ENCODE measurements at places on chromosomes 5 and 9. TPM values are rescaled to one million over a fixed set of nuclear protein-coding genes. Genes with fewer than 3 reads are reported as not detected.

DNA sequence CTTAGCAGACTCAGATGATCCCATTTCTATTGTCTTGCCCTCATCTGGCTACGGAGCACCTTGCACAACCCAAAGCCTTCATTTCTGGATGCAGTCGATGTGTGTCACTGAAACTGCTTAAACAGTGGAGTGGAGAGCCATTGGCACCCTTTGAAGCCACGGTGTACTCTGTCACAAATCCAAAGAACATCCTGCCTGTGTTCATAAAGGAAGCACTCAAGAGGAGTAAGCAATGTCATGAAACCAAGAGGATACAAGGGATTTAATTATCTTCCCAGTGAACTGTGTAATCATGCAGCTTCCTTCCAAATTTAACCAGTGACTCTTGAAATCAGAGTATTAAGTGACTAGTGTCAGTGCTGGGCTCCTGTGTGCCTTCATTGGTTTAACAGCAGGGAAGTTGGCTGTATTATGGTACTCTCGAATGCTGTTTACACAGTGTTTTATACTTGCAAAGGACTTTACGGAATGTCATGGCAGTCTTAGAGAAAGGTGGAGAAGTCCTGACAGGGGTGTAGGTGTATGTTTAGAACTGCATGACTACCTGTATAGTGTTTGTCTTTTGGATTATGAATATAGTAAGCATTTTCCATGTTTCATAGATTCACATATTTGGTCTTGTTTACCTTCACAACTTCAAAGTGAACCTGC lies 41.9 kb downstream of the CD180 start:
- H3K4me3 ChIP-seq: no peak overlapping the region
- peaks cover under 1% of the 10 kb centered on the region for H3K4me1 ChIP-seq
- H3K27ac ChIP-seq: no peak overlapping the region

DNA sequence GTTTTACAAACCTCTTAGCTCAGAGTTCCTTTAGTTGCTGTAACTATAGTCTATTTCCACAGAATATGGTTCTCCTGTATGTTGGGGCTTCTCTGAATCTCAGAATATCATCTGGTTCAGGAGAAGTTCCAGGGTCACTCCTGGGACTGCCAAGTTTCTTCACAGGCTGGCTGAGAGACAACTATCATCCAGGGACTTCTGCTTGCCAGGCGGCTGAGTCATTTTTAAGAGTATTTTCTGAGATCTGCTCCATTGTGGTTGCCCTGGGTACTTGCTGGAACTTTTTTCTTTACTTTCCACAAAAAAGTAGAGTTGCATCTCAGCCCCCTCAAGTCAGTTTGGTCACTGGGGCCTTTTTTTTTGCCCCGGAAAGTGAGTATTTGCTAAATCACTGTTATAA lies 566.5 kb downstream of the LRRC70 start:
- no peak for DNase-seq
- no peaks in the 10 kb centered on the region for H3K36me3 ChIP-seq
- H3K4me3 ChIP-seq: no peak overlapping the region
- no peaks in the 10 kb centered on the region for H3K4me1 ChIP-seq
- H3K27me3 ChIP-seq: no peaks in the 10 kb centered on the region
- H3K27ac ChIP-seq: no peak overlapping the region

DNA sequence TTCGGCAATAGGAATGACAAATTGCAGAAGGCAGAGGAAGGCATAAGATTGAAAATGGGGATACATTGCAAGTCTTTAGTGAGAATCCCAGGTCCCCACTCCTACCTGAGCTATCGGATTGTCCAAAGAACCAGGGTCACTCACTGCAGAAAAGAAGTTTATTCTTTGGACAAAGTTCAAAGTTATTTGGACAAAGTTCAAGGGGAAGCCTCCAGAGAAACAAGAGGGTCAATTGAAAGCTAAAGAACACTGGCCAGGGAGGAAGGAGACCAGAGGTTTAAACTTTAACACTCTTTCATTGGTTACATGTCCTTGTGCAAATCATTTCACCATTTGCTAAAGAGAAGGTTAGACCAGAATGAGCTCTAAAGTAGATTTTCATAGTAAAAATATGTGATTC lies 5.2 kb upstream of the UHRF2 start:
- no peaks in the 10 kb centered on the region for H3K27me3 ChIP-seq
- H3K27ac ChIP-seq: no peak overlapping the region
- no peak overlapping the region for H3K4me3 ChIP-seq
- no peaks in the 10 kb centered on the region for H3K4me1 ChIP-seq
- no peak for DNase-seq
- no peaks in the 10 kb centered on the region for H3K36me3 ChIP-seq

GRCh38 chr5:137761566-137761965 lies 7.4 kb upstream of the HNRNPA0 start:
- H3K27me3 ChIP-seq: no peaks in the 10 kb centered on the region
- no peak overlapping the region for H3K4me3 ChIP-seq
- H3K27ac ChIP-seq: no peak overlapping the region
- no peaks in the 10 kb centered on the region for H3K36me3 ChIP-seq
- H3K4me1 ChIP-seq: peaks cover 27% of the 10 kb centered on the region

GRCh38 chr9:36744678-36745077 lies 172.0 kb downstream of the MELK start:
- H3K27ac ChIP-seq: no peak overlapping the region
- H3K4me3 ChIP-seq: no peak overlapping the region
- no peaks in the 10 kb centered on the region for H3K4me1 ChIP-seq
- H3K36me3 ChIP-seq: peaks cover 4% of the 10 kb centered on the region
- no peak for DNase-seq
- H3K27me3 ChIP-seq: peaks cover 73% of the 10 kb centered on the region

- no peaks in the 10 kb centered on the region for H3K36me3 ChIP-seq
- H3K27me3 ChIP-seq: no peaks in the 10 kb centered on the region
- no peak overlapping the region for H3K4me3 ChIP-seq
- no peak overlapping the region for H3K27ac ChIP-seq
Observed at GRCh38 chr9:13744261-13744901, 464.9 kb upstream of the MPDZ start.

- H3K4me3 ChIP-seq: no peak overlapping the region
- H3K27me3 ChIP-seq: no peaks in the 10 kb centered on the region
- DNase-seq: no peak
Observed at GRCh38 chr5:104626122-104626521, 1063.5 kb upstream of the NUDT12 start.

GRCh38 chr5:172728481-172729241 lies 42.3 kb downstream of the DUSP1 start:
- peaks cover 30% of the 10 kb centered on the region for H3K4me1 ChIP-seq
- no peak overlapping the region for H3K4me3 ChIP-seq
- peak overlapping the region; percentile 61 for H3K27ac ChIP-seq
- H3K36me3 ChIP-seq: peaks cover 13% of the 10 kb centered on the region

DNA sequence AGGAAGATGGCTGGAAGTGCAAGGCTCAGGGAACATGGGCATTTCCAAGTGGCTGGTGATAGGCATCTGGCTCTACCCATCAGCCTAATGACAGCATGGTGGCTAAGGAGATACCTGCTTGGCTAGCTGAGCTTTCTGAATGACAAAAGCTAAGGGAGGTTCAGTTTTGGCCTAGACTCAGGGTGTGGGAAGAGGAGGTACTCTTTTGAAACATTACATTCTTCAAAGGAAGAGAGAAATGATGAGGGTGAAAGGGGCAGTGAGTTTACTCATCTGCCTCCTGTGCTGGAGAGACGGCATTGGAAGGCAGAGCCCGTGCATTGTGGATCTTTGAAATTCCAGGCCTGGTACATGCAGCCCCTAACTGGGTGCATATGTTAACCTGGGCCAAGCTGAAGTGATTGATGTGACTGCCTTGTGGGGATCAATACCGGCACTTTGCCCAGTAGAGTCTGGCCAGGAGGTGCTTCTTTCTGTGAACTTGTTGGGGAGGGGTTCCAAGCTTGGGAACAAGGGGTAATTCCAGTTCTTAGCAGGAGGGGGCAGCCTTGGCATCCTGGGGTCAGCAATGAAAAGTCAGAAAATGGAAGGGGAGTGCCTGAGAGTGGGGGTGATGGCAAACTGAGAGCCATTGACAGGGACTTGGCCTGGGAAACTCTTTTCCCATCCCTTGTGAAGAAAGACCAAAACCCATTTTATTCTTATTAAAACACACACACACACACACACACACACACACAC lies 108.6 kb downstream of the ACER2 start:
- H3K4me1 ChIP-seq: no peaks in the 10 kb centered on the region
- peak; percentile 20 for DNase-seq
- H3K4me3 ChIP-seq: no peak overlapping the region
- H3K36me3 ChIP-seq: no peaks in the 10 kb centered on the region
- H3K27me3 ChIP-seq: peaks cover 56% of the 10 kb centered on the region

DNA sequence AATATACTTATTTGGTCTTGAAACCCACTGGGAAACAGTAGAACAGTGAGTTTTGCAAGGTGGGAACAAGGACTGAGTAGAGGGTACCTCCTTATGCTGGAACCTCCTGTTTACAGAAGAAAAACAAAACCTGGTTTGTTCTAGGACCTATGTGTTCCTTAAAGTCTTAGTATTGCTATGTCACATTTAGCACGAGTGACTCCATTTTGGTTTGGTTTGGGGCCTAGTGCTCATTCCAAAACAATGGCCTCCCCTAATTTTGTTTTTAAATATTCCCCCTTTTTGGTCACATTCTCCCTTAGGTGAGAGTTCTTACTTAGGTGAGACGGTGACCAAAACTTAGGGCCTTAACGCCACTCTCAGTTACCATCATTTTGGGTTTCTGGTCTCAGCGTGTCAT lies 6.2 kb upstream of the NANS start:
- no peaks in the 10 kb centered on the region for H3K27me3 ChIP-seq
- H3K27ac ChIP-seq: no peak overlapping the region
- DNase-seq: no peak
- H3K4me1 ChIP-seq: no peaks in the 10 kb centered on the region

DNA sequence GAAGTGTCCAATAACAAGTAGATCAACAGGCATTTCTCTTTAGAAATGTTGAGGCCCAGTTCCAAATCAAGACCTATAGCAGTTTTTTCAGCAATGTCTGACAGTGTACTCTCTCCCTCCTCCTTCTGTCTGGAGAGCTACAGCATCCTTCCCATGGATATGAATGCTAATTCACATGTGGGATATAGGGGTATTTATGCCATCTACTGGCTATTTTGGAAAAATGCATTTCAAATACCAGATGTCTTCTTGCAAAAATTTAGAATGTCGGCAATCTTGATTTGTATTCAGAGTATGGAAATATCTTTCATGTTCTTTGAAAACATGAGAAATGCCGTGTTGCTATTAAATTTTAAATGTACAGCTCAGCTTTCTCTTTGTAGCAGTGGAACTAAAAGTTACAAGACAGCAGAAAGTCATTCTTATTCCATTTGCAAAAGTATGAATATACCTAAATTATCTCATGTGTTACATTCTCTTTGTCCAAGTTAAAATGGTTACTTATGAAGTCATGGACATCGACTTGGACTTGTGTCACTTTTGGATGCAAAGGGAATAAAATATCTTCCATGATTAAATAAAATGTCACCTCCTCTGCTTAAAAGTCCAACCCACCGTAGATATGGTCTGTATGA lies 647.8 kb downstream of the TAF11L14 start:
- peak; percentile 57 for DNase-seq
- H3K27me3 ChIP-seq: no peaks in the 10 kb centered on the region
- no peak overlapping the region for H3K4me3 ChIP-seq
- no peak overlapping the region for H3K27ac ChIP-seq
- H3K36me3 ChIP-seq: no peaks in the 10 kb centered on the region

DNA sequence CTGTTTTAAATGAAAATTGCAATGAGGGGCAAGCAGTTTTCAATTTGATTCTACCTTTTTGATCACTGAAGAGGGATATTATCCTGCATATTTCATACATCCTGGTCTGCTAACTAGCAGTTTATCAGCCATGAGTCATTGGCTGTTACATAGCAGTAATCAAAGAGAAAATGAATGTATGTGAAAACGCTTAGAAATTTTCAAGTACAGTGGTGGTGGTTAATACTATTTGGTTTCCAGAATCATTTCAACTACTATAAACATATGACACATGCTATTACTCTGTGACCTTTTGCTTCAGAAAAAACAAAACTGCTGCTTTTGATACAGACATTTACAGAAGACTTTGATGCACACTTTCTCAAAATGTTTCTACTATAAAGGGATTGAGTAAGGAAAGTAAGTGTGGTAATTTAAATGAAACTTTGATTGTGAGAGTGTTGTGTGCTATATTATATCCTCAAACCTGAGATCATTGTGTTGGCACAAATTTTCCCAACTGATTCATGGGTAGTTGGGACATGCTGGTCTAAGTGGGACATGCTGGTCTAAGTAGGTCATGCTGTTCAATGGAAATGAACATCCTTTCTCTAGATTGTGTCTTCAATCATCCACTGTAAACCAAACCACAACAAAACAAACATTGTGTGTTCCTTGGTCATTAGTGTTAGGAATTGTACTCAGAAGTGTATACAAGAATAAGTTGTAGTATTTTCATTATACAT lies 5.1 kb downstream of the RNF14 start:
- H3K4me1 ChIP-seq: peaks cover 26% of the 10 kb centered on the region
- no peak overlapping the region for H3K4me3 ChIP-seq
- no peak for DNase-seq
- peak overlapping the region; percentile 63 for H3K27ac ChIP-seq
- H3K27me3 ChIP-seq: no peaks in the 10 kb centered on the region
- peaks cover 81% of the 10 kb centered on the region for H3K36me3 ChIP-seq

DNA sequence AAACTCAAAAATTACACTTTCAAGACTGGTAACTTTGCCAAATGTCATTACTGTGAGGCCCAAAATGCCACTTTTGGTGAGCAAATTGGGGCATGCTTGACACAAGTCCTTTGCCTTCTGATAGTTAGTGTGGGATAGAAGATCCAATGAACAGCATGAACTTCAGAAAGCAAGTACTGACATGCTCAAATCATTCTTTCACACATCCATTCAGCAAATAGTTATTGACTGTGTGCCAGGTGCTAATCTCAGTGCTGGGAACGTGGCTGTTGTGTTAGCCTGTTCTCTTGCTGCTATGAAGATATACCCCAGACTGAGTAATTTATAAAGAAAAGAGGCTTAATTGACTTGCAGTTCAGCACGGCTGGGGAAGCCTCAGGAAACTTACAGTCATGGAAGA lies 247.0 kb downstream of the CHSY3 start:
- DNase-seq: peak; percentile 66
- H3K36me3 ChIP-seq: no peaks in the 10 kb centered on the region
- no peaks in the 10 kb centered on the region for H3K27me3 ChIP-seq
- H3K27ac ChIP-seq: peak overlapping the region; percentile 54
- no peak overlapping the region for H3K4me3 ChIP-seq
- peaks cover 12% of the 10 kb centered on the region for H3K4me1 ChIP-seq

- peaks cover 99% of the 10 kb centered on the region for H3K36me3 ChIP-seq
- DNase-seq: no peak
- H3K27me3 ChIP-seq: no peaks in the 10 kb centered on the region
- H3K4me3 ChIP-seq: no peak overlapping the region
Observed at GRCh38 chr5:177253252-177253651, 50.3 kb downstream of the RAB24 start.

- no peaks in the 10 kb centered on the region for H3K36me3 ChIP-seq
- no peak for DNase-seq
- H3K4me1 ChIP-seq: no peaks in the 10 kb centered on the region
- no peak overlapping the region for H3K4me3 ChIP-seq
- no peak overlapping the region for H3K27ac ChIP-seq
Observed at GRCh38 chr9:121819428-121820231, 168.2 kb downstream of the DAB2IP start.

ZNF883 gene
- 0.51 TPM for total RNA-seq

IFNA2 gene
- total RNA-seq: not detected

PCDHB15 gene
- 0.91 TPM for total RNA-seq

IPO11 gene
- total RNA-seq: 36.6 TPM

SLC46A2 gene
- not detected for total RNA-seq
